ENCODE measurements at places on chromosomes 6 and 20.
A peak's percentile ranks its signal among the peaks of the same experiment; 100 is the strongest.

DNA sequence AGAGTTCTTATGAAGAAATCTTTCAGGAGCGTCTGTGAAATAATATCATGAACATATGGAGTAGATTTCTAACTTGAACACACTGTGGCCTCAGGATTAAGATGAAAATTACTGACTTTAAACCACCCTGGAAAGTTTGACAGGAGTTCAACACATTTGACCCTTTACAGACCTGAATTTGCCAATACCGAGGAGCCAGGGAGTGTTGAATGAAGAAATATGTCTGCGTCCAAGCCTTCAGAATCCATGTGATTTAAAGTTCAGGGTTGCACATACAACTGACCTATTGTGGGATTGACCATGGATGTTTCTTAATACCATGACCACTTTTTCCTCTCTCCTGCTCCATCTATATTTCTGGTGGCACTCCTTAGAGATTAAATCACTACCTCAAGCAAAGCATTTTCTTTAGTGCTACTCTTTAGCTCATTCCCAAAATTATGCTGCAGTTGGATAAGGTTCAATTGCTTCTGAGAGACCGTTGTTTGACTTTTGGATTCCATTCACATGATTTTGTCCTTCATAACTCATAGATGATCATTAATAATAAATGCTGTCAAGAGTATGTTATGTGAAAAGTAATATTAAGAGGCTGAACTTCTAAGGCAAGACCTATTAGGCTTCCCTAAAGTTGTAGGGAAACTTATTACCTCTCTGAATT, 57.4 kb downstream of the PRL start:
- H3K36me3 ChIP-seq: no peaks in the 10 kb centered on the region
- H3K4me1 ChIP-seq: no peaks in the 10 kb centered on the region
- H3K27me3 ChIP-seq: no peaks in the 10 kb centered on the region
- no peak overlapping the region for H3K4me3 ChIP-seq
- H3K27ac ChIP-seq: no peak overlapping the region
- no peak for DNase-seq

- no peak for DNase-seq
- H3K4me3 ChIP-seq: no peak overlapping the region
- no peaks in the 10 kb centered on the region for H3K4me1 ChIP-seq
- no peaks in the 10 kb centered on the region for H3K27me3 ChIP-seq
- no peak overlapping the region for H3K27ac ChIP-seq
These were observed 26.9 kb upstream of the EYA4 start for GRCh38 chr6:133214267-133214666.

GRCh38 chr6:123430970-123431369, 205.8 kb downstream of the TRDN start:
- H3K36me3 ChIP-seq: no peaks in the 10 kb centered on the region
- H3K4me3 ChIP-seq: no peak overlapping the region
- H3K27ac ChIP-seq: no peak overlapping the region
- DNase-seq: no peak
- no peaks in the 10 kb centered on the region for H3K4me1 ChIP-seq

- peaks cover 2% of the 10 kb centered on the region for H3K4me1 ChIP-seq
- no peak overlapping the region for H3K27ac ChIP-seq
- H3K4me3 ChIP-seq: no peak overlapping the region
These were observed 59.4 kb downstream of the WDR27 start for GRCh38 chr6:169642455-169642854.

GRCh38 chr6:101000341-101000740, 119.2 kb upstream of the ASCC3 start:
- no peaks in the 10 kb centered on the region for H3K4me1 ChIP-seq
- H3K27ac ChIP-seq: no peak overlapping the region
- no peaks in the 10 kb centered on the region for H3K27me3 ChIP-seq
- no peak overlapping the region for H3K4me3 ChIP-seq

GRCh38 chr6:138235205-138235604, 16.9 kb upstream of the PBOV1 start:
- H3K4me3 ChIP-seq: no peak overlapping the region
- no peaks in the 10 kb centered on the region for H3K4me1 ChIP-seq
- no peak for DNase-seq
- no peak overlapping the region for H3K27ac ChIP-seq
- no peaks in the 10 kb centered on the region for H3K27me3 ChIP-seq

GRCh38 chr20:33713865-33714367, 6.2 kb downstream of the PXMP4 start:
- H3K27me3 ChIP-seq: no peaks in the 10 kb centered on the region
- H3K4me1 ChIP-seq: peaks cover under 1% of the 10 kb centered on the region
- H3K27ac ChIP-seq: no peak overlapping the region
- H3K36me3 ChIP-seq: peaks cover 54% of the 10 kb centered on the region

DNA sequence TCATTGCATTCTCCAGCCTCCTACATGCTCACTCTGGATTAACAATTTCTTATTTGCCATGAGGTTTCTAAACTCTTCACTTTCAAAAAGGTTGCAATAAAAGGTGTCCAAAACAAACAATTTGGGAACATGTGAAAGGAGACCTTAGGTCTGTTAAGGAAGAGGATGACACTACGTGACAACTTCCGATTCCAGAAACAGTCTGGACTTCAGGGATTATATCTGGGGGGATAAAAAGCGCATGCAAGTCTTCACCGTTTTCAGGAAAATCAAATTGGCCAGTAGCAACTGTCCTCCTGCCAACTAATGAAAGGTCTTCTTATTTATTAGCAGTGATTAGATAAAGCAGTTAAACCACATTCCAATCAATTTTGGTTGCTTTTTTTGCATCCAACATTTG, 1.8 kb downstream of the ZDHHC14 start:
- peak overlapping the region; percentile 73 for H3K4me3 ChIP-seq
- DNase-seq: no peak
- no peak overlapping the region for H3K27ac ChIP-seq

DNA sequence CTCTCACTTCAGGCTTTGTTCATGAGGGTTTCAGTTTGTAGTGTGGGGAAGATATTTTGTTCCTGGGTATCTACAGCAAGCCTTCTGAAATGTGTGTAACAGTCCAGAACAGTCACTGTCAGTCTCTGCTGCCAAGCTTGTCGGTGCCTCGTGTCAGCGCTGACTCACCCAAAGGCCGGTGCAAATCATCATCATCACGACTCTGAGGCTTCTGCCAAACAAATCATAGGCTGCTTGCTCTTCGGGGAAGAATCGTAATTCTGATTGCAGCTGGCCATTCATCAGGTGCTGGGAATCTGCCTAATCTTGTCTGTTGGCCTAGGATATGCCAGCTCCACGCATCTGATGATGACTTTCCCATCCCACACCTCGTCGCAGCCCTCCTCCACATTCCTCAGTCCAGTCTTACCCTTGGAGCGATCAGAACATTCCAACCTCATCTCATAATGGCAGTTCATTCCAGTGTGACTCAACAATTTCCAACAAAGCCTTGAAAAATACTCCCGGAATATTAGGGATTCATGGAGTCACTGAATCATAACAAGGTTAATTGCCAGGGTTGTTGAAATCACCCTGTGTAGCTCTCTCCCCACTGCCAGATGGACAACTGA, 40.9 kb downstream of the ALDH8A1 start:
- no peak overlapping the region for H3K4me3 ChIP-seq
- H3K4me1 ChIP-seq: no peaks in the 10 kb centered on the region
- DNase-seq: no peak
- H3K27me3 ChIP-seq: no peaks in the 10 kb centered on the region
- no peaks in the 10 kb centered on the region for H3K36me3 ChIP-seq

GRCh38 chr20:17860301-17861197, 108.0 kb downstream of the SNX5 start:
- H3K27ac ChIP-seq: no peak overlapping the region
- no peaks in the 10 kb centered on the region for H3K36me3 ChIP-seq

DNA sequence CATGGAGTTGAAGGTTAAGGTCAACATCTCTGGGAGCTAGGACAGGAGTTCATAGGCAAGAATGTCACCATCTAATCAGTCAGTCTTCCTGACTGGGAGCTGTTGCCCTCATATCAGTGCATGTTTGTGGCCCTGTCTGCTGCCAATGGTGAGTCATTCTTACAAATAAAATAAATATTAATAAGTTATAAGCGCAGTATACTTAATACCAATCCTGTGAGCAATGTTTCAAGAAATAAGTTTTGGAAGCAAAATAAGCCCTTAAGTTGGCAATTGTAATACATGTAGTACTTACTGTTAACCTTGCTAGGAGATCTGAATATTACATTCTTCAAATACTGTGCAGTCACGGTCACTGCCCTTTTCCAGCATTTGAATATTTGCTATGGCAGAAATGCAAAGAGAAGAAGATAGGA, 20.2 kb upstream of the MDGA1 start:
- H3K27me3 ChIP-seq: no peaks in the 10 kb centered on the region
- no peak overlapping the region for H3K4me3 ChIP-seq
- H3K27ac ChIP-seq: no peak overlapping the region
- no peak for DNase-seq
- no peaks in the 10 kb centered on the region for H3K36me3 ChIP-seq
- H3K4me1 ChIP-seq: peaks cover 2% of the 10 kb centered on the region

DNA sequence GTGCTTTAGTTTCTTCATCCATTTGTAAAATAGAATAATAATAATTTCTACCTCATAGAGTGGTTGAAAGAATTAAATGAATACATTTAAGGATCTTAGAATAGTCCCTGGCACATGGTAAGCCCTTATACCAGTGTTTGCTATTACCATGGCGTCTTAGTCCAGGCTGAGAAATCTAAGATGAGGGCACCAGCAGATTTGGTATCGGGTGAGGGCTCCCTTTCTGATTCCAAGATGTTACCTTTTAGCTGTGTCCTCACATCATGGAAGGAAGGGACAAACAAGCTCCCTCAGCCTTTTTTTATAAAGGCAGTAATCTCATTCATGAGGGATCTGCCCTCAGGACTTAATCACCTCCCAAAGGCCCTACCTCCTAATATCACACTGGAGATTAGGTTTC, 123.9 kb upstream of the FOXO3 start:
- no peaks in the 10 kb centered on the region for H3K27me3 ChIP-seq
- DNase-seq: no peak
- no peak overlapping the region for H3K4me3 ChIP-seq
- no peaks in the 10 kb centered on the region for H3K4me1 ChIP-seq
- H3K36me3 ChIP-seq: no peaks in the 10 kb centered on the region

DNA sequence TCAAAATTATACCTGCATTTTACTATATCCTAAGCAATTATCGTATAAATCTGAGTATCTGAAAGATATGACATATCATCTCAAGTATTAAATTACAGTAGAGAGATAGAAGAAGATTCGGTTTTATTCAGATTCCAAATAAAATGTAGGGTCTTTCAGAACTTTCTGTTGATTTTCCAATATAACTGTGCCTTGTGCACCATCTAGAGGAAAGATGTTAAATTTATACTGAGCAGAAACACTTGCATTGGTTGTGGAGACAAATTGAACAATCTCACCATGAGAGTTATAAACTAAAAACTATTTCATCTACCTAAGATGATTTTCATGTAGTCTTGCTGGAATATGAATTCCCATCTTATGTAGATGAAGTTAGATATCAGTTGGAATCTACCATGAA, 26.8 kb upstream of the HSF2 start:
- no peak overlapping the region for H3K4me3 ChIP-seq
- no peaks in the 10 kb centered on the region for H3K27me3 ChIP-seq
- DNase-seq: no peak
- no peaks in the 10 kb centered on the region for H3K4me1 ChIP-seq
- H3K27ac ChIP-seq: no peak overlapping the region
- no peaks in the 10 kb centered on the region for H3K36me3 ChIP-seq

DNA sequence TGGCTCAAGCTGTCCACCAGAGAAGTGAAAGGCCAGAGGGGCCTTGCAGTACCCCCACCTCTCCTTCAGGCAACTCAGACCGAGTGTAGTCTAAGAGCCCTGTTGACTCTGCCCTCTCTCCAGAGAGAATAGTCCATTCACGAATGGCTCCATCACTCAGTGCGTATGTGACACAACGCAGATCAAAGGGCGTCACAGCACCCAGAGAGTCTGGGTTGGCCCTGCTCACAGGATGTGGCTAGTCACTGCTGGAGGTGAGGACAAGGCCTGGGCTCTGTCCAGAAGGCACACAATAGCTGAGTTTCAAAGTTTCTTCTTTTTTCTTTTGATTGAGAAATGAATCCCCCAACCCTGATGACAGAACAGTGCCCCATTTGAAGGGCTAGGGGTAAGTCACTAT, 74.1 kb downstream of the TRMT11 start:
- no peak overlapping the region for H3K4me3 ChIP-seq
- no peaks in the 10 kb centered on the region for H3K4me1 ChIP-seq
- H3K36me3 ChIP-seq: no peaks in the 10 kb centered on the region

Measured in spinal cord (tissue), 10 donors.